ENCODE measurements at places on chromosomes 1 and 21. TPM values are rescaled to one million over a fixed set of nuclear protein-coding genes. Genes with fewer than 3 reads are reported as not detected.

The CD164L2 gene
- total RNA-seq, result not detected

The DISP3 gene
- 0.55 TPM for total RNA-seq

The CRYAA gene
- not detected for total RNA-seq

The MPL gene
- total RNA-seq, result not detected

The MAEL gene
- not detected for total RNA-seq

The MATN1 gene
- total RNA-seq, result 0.43 TPM

The ZYG11A gene
- 0.25 TPM for total RNA-seq

The CFAP74 gene
- total RNA-seq, result not detected

The DAB1 gene
- total RNA-seq, result 0.11 TPM

The PCSK9 gene
- not detected for total RNA-seq

The UBL4B gene
- not detected for total RNA-seq

The SEMA4A gene
- 64.5 TPM for total RNA-seq

The ATP1A2 gene
- total RNA-seq, result not detected

The GPR89A gene
- 17.3 TPM for total RNA-seq

The TDRD5 gene
- total RNA-seq, result not detected

DNA sequence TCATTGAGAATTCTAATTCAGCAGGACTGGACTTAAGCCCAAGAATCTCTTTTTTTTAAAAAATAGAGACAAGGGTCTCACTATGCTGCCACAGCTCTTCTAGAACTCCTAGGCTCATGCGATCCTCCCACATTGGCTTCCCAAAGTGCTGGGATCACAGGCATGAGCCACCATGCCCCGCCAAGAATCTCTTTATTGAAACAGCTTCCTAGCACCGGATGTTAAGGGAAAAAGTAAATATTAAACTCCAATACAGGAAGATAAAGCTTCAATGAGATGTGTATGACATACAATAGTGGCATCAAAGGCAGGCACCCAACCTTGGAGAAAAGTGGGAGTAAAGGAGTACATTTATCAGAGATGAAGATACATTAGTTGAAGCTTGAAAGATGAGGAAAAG, 25.5 kb downstream of the PUM1 start:
- no peak for DNase-seq

- no peak for DNase-seq
Observed at GRCh38 chr1:85116856-85117255, 68.6 kb upstream of the MCOLN3 start.

DNA sequence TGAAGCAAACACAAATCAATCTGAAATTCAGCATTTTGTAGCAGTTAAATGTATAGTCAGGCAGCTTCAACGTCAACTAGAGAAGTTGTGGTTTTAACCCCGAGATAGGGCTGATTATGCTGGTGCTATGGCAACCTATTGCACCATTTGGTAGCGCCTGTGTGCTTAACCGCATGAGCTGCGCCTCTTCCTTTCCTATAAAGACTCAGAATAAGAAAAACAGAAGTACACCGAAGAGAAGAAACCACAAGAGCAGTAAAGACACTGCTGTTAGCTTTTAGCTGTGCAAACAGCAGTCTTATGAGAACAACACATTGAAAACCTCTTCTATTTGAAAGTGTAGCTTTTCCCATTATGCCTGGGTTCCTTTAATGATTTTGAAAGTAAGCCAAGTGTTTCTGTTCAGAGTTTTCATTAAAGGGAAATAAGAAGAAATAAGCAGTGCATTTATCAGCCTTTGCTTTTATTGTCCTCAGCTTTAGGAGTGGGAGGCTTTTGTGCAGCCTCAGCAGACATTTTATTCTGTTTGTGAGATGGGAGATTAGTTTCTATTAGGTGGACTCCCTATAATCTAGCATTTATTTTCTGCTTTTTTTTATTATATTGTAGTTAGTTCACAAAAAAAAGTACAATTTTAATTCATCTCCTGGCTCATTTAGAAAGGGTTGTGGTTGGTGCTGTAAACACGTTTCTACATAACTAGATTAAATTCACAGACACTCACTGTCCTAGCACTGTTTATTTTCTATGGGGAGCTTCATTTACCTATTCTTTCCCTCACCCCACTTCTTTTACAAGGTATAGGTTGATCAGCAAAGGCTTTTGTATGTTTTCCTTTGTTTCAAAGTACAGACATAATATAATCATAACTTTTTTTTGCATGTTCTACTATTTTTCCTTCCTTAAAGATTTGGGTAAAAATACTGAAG, 43.3 kb downstream of the PTPRC start:
- DNase-seq, result peak; percentile 89

- DNase-seq, result no peak
Observed at GRCh38 chr1:206946261-206946660, at the start of gene PIGR. TSS of gene PIGR (minus strand) at chr1:206946466. CDS start at chr1:206940531, 5,935 bp downstream.

- no peak for DNase-seq
Observed at GRCh38 chr21:40425981-40426380, 421.0 kb downstream of the DSCAM start.

DNA sequence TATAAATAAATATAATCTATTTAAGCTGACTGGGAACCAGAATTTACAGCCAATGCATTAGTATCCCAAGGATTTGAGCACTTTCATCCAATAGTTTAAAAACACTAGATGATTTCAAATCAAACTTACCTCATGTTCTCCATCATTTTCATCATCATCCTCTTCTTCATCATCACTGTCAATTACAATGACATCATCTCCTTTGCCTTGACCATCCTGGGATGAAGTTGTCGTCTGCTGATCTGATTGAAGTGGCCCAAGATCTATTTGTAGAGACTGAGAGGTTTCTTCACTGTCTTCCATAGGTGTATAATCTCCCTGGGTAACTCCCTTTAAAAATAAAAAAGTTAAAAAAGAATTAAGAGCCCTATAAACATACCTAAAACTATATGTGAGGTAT, 47.7 kb downstream of the TPR start:
- DNase-seq, result no peak

- no peak for DNase-seq
Observed at GRCh38 chr1:33741749-33742148, 122.1 kb upstream of the HMGB4 start.

GRCh38 chr21:44854391-44854663, 19.2 kb downstream of the PTTG1IP start:
- DNase-seq, result peak; percentile 46

DNA sequence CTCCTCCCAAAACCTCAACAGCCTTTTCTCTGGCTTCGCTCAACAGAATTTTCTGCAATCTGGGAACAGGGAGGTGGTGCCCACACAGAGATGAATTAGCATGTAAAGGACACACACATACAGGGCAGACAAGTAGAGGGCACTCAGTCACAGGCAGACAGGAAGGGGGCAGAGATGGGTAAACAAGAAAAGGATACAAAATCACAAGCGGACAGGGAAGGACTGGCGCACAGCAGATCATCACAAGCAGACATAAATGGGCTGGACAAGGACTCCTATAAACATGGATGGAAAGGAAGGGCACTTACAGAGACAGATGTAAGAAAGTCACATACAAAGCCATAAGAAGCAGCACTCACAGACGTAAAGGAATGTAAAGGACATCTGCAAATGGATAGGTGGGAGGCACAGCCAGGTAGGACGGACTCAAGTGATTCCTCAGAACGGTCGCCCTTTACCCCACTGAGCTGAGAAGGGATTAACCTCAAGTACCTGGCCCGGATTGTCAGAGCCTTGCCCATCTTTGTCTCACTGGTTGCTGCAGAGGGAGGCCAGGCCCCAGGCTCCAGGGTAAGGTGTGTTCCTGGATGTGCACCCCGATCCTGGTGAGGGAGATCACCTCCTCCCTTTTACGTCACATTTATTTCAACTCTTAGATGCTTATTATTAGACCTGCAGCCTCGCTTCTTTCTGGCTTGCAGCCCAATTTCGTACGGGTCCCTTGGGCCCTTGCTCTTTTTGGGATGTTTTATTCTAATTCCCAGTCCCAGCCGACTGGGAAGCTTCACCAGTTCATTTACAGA, 836 bp upstream of the PRCC start:
- DNase-seq, result no peak

- no peak for DNase-seq
Observed at GRCh38 chr1:111908011-111908621, 81.4 kb downstream of the KCND3 start.

- DNase-seq, result no peak
Observed at GRCh38 chr1:67269061-67269460, 38.6 kb upstream of the IL12RB2 start.

DNA sequence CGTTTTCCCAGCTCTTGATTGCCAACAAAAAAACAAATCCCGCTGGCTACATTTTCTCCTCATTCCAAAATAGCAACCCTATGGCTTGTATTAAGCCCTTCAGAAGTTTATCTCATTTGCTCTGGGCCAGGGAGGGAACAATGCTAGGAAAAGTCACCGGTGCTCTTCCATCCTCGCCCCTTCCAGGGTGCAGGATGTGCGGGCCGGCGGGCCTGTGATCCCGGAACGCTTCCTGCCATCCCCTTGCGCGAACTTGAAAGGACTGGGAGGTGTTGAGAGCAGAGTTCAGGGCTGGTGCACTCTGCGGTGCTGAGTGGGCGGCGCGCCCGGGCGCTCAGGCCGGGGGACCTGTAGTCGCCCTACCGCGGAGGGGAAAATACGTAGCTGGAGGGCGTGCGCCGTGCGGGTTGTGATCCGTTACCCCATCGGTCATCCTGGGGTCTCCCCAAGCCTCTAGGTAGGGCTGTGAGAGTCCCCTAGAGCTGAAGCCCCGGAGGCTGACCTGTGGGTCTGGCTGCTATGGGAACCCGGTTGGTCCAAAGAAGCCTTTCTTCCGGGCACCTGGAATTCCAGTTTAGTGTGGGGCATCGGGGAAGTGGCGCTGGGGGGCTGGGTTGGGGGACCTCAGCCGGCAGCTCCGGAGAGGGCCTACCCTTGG, 13.1 kb downstream of the NR5A2 start:
- no peak for DNase-seq

DNA sequence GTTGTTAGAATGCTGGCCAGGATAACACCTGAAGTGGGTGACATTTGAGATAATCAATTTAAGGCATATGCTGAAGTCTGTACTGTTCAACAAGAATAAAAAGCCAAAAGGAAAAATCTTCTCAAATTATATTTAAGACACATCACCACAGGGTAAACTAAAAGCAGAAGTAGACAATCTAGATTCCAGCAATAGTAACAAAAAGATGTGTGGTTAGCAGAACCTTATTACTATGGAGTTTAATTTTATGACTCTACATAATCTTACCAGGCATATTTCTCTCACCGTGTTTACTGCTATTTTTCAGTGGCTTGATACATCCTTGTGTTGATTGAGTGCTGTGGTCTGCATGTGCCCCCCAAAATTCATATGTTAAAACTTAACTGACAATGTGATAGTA, 300.4 kb upstream of the ZP4 start:
- no peak for DNase-seq

GRCh38 chr21:45258466-45258865, 29.2 kb downstream of the POFUT2 start:
- DNase-seq, result no peak

- no peak for DNase-seq
Observed at GRCh38 chr21:46187261-46187660, 3.0 kb upstream of the SPATC1L start.

DNA sequence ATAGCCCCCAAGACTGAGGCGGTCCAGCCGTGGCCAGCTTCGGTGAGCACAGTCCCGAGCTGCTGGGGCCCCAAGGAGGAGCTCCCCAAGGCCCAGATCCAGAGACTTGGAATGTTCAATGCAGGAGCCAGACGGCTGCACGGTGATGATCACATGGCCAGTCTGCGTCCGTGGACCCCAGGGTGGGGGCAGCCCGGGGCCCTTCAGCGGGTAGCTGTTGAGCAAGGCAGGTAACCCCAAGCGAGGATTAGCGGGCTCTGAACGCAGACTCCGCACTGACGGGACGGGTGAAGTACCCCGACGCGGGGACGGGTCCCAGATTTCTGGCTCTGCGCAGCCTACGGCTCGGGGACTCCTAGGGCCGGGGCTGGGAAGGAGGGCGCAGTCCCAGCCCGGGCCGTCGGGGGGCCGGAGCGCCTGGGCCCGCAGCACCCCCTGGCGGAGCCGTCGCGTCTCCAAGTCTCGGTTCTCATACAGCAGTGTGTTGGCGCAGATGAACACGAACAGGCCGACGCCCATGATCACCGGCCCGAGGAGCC, 2.7 kb downstream of the TMEM200B start:
- DNase-seq, result peak; percentile 85

DNA sequence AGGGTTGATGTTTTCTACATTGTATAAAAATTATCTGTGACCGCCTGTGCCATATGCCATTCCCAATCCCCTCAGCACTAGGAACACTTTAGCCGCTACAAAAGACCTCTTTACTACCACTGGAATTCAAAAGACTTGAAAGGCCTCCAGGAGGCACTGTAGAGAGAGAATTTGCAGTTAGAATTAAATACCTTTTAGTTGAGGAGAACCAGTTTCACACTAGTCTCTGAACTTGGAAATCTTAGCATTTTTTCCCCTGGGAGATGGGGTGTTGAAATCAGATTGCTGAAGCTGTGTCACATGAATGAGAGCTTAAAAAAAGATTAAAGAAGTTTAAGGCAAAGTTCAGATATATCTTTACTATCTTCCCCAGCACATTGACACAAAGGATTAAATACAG, 291.0 kb downstream of the ADGRL2 start:
- no peak for DNase-seq

DNA sequence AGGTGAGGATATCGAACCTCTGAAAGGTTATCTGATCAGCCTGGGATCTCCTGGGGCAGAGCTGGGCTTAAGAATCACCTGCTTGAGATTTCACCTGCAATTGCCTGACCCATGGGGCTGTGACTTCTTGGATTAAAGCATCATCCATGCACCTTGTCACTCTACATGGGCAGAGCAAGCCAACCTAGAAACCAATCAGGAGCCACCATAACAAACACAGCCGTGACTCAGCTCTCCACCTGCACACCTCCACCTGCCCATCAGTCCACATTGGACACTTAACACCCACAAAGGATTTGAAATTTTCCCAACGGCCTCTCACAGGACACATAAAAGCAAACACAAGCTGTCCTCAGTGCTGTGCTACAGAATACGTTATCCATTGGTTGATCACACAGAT, 35.1 kb upstream of the ETS2 start:
- DNase-seq, result no peak

DNA sequence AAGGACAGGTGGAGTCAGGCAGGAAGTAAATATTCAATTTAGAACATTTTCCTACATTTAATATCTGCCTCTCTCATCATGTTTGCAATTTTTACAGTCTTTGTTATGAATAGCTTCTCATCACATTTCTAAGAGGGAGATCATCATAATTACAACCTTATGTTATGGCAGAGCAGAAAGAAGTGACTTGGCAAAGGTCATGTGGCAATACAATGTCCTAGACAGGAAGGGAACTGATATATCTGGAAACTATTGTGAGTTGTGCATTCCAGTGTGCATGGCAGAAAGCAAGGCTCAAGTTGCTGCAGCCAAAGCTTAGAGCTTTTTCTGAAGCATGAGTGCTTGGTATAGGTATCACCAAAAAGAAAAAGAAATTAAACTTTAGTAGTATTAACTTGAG, 43.8 kb upstream of the PRRX1 start:
- DNase-seq, result no peak

- DNase-seq, result no peak
Observed at GRCh38 chr1:209577346-209577745, 6.2 kb upstream of the CAMK1G start.
